ENCODE measurements at places on chromosomes 4 and X. TPM values are rescaled to one million over a fixed set of nuclear protein-coding genes. Genes with fewer than 3 reads are reported as not detected.

Gene VCX3A
- not detected for total RNA-seq

Gene NALF2
- 0.09 TPM for total RNA-seq

Gene PAGE4
- total RNA-seq: 1.4 TPM

Gene GAGE13
- total RNA-seq: not detected

GRCh38 chr4:55442541-55442940 is 46.8 kb downstream of the TMEM165 start:
- no peak for DNase-seq

DNA sequence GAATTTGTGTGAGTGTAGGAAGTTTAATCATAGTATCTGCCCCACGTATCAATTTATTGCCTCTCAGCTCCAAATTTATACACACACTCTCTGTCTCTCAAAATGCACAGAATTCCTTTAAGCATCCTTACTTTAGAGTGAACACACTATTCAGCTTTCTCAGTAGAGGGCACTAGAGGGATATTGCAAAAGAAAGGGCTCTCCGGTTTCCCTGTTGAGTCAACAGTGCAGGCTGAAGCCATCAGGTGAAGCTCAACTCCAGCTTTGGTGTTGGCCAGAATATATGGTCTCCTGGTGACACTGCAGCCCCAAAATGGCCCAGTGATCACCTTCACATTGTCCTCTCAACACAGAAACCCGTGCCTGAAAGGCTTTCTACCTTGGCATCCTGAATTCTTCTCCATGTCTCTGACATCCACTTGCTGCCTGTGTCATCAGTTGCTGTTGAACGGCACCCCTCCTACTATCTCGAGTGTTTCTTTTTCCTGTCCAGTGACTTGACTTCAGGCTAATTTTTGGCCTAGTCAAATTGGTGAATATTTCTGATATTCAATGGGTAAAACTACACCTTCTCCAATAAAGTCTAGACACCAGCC is 670.5 kb downstream of the GABRG1 start:
- no peak for DNase-seq

- DNase-seq: no peak
These were observed 46.6 kb downstream of the RHOH start for GRCh38 chr4:40243386-40243948.

DNA sequence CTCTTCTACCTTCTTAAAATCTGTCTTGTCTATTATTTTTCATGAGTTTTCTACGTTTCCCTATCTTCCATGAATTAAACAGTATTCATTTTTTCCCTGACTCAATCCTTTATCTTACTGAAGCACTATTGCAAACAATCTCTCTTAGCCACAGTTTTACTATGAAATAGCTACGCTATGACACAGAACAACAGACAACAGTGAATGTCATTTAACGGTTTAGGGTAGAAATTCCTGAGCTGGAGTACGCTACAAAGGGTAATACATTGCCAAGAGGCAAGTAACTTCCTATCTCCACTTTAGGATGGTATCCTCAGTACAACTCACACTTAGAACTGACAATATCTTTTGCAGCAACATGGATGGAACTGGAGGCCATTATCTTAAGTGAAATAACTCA is 552.6 kb downstream of the INPP4B start:
- no peak for DNase-seq

Gene HSD17B13
- 0.10 TPM for total RNA-seq

DNA sequence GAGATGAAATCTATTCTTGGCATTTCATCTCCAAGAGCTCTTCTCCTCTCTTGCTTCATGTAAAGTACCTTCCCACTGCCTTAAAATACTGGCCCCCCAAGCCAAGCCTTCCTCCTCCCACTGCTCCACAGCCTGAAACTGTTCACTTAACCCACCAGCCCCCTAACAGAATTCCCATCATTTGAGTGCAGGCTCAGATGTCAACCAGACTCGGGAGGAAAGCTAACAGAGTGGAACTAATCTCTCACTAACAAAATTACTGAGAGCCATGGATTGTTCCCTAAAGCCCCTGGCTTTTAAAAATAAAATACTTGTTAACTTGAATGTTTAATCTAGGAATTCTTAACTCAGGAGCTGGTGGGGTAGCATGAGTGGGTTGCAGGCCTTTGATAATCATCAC is 7.1 kb upstream of the DCUN1D4 start:
- DNase-seq: no peak

- no peak for DNase-seq
These were observed 567.4 kb upstream of the CPEB2 start for GRCh38 chr4:14434916-14435315.

DNA sequence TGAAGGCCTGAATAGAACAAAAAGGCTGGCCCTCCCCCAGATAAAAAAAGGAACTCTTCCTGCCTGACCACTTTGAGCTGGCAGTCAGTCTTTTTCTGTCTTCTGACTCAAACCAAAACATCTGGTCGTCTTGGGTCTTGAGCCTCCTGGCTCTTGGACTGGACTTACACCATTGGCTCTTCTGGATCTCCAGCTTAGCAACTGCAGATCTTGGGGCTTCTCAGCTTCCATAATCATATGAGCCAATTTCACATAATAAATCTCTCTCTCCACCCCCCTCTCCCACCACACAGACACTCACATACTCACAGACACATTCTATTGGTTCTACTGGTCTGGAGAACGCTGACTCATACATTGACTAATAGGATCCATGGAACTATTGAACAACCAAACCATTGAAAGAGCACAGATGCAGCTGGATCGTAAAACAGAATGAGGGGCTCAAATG is 15.6 kb upstream of the CWH43 start:
- no peak for DNase-seq

DNA sequence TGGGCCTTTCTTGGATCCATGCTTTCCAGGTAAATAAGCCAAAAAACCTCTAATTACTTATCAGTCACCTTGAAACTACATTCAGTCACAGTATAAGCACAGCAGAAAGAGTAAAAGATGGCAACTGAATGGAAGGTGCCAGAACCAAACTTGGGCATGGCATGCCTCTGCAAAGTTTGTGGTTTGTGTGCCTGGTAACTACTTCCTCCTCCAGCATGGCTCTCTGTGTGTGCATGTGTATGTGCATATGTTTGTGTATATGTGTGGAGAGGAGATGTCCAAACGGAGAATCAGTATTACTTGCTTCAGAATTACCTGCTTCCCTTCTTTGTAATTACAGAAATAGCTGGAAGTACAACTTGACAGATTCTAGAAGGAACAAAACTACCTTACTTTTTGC is 67.5 kb downstream of the AGTR2 start:
- no peak for DNase-seq

Gene HTR2C
- total RNA-seq: not detected

GRCh38 chr4:158161551-158162354 is 11.1 kb downstream of the GASK1B start:
- DNase-seq: peak; percentile 25

- DNase-seq: no peak
These were observed 38.9 kb downstream of the CLDN34 start for GRCh38 chrX:10006086-10006485.

Gene FABP2
- total RNA-seq: not detected

DNA sequence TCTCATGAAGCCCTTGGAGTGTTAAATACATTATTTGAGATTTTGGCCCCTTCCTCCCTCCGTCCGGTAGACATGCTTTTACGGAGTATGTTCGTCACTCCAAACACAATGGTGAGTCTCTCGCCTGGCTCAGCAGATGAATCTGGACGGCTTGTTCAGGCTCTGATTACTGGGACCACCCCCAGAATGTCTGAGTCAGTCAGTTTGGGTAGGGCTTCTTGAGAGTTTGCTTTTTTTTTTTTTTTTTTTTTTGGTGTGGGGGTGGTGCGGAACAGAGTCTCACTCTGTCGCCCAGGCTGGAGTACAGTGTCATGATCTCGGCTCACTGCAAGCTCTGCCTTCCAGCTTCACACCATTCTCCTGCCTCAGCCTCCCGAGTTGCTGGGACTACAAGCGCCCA is 62.4 kb upstream of the MSANTD1 start:
- DNase-seq: no peak

Gene RXFP1
- not detected for total RNA-seq

Gene CCSER1
- 2.5 TPM for total RNA-seq

GRCh38 chr4:145132511-145133098 is 34.5 kb downstream of the ABCE1 start:
- no peak for DNase-seq

Data from psoas muscle (tissue), 8 donors.